Osteocyte (in vitro differentiated cells): ENCODE measurements at places on chromosomes 11 and 22. TPM values are rescaled to one million over a fixed set of nuclear protein-coding genes. Genes with fewer than 3 reads are reported as not detected.

SCO2 gene
- total RNA-seq, result 2.8 TPM in 1 of 2 replicates, not detected in the other

NEFH gene
- total RNA-seq, result 0.62 and 1.4 TPM in 2 replicates

TBX1 gene
- total RNA-seq, result 22.5 and 24.2 TPM in 2 replicates

KRTAP5-1 gene
- not detected in 2 replicates for total RNA-seq

TMPRSS5 gene
- total RNA-seq, result 0.60 and 1.6 TPM in 2 replicates

OR10G6 gene
- total RNA-seq, result not detected in 2 replicates

MUC2 gene
- not detected in 2 replicates for total RNA-seq

YPEL1 gene
- total RNA-seq, result 14.7 and 15.1 TPM in 2 replicates
